ENCODE measurements at places on chromosomes 2 and 18.

- no peak for DNase-seq
Measured at GRCh38 chr2:3264010-3264744, 113.4 kb downstream of the EIPR1 start.

GRCh38 chr2:170873035-170873692, 55.9 kb upstream of the GORASP2 start:
- peak; percentile 81 for DNase-seq

DNA sequence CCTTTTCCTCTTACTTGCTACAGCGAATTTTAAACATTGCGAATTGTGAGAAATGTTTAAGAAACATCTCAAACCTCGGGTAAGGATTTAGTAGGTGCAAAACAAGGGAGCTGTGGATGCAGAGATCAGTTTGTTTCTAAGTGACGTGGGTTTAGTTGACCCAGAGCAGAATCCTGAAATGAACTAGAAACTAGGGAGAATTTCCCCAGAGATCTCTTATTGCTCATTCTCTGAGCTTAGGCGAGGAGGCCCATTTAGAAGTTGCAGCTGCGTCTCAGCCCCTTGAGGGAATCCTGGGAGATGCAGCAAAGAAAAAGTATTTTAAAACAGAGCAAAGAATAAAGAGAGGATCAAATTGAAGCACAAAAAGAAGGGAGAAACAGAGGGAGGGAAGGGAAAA, 29.3 kb downstream of the FAM124B start:
- DNase-seq, result no peak

DNA sequence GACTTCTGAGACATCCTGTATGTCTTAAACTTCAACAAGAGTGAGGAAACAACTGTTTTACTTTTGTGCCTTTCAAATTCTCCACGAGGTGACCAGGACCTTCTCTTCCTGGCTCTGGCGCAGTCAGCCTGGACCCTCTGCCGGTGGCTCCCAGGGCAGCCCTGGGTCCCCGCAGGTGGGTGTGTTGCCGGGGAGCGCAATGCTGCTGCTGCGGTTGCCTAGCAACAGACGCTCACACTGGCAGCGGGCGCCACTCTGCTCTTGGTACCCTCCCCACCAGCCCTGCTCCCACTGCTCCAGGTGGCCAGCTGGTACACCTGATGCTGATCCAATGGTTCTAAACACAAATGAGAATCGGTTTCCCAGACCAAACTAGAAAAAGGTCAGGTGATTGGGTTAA, 58.7 kb downstream of the GNAL start:
- no peak for DNase-seq

DNA sequence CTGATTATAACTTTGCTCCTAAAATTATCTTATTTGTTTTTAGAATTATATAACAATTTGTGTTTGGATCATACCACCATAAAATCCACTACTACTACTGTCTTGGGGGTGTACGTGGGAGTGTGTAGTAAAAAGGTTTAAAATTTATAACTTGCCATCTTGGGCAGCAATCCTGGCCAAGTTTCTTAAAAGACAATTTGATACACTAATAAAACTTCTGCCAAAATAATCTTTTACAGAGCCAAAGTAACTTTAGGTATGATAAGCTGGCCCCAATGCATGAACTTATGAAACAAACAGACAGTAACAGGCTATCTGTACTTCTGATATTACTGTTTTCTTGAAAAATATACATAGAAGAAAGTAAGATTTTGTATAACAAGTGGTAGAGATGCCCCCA, 11.3 kb upstream of the UBE2E3 start:
- no peak for DNase-seq

GRCh38 chr2:230955163-230955737, 30.2 kb upstream of the GPR55 start:
- DNase-seq, result no peak

DNA sequence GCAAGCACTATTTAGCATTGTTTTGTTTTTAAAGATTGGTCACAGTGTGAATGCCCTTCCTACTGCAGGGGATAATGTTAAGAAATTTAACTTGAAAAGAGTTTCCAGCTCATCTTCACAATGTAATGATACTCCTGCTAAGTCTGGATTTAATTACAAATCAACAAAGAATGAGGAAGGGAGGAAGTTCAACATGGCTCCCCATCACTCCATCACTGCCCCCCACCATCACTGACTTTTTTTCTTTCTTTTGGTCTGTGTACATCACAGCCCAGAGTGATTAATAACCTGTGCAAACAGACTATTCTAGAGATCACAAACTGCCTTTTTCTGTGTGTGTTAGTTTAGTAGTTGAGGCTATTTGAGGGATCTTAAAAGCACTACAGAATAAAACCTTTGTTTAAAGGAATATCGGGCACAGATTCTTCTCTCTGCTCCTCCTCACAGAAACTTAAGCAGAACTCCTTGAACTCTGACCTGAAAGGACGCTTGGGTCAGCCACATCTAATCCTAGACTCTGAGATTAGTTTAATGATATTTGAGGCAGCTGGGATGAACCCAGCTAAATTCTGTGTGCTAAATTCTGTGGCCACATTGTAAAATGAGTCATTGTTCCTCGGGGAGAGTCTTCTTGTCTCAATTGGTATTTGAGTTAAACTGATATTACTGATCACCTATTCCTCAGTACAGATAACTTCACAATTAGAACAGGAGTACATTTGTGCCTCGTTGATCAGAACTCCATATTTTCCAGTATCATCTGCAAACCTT, 47.8 kb downstream of the SATB2 start:
- no peak for DNase-seq

DNA sequence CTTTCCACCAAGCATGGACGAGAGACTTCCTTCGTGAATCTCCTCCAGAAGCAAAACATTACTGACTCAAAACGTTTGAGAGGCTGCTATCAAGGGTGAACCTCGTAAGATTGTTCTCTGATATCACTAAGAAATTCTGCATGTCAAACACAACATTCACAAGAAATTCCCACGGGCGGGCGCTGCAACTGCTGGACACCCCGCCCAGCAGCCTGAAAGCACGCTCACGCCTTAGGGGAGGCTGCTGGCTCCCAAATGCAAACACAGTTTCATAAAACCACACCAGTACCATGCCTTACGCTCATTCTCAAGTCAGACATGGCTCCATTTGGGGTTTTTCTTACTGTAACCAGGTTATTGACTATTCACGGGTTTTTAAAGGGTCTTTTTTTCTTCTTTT, 39.0 kb downstream of the MBP start:
- DNase-seq, result no peak

DNA sequence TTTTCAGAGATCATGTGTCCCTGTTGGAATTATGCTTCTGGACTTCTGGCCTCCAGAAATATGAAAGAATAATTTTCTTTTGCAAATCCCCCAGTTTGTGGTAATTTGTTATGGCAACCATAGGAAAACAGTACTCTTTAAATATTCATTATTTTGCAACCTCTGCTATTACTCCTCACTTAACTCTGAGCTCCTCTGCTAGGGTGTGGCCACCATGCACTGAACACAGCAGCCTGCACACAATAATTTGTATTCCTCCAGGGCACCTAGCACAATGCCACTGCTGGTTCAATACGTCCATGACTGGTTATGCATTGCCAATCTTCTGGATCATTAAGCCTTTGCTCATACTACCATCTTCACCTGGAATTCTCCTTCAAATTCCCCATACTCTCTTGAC, 232.0 kb downstream of the CNTNAP5 start:
- DNase-seq, result no peak

DNA sequence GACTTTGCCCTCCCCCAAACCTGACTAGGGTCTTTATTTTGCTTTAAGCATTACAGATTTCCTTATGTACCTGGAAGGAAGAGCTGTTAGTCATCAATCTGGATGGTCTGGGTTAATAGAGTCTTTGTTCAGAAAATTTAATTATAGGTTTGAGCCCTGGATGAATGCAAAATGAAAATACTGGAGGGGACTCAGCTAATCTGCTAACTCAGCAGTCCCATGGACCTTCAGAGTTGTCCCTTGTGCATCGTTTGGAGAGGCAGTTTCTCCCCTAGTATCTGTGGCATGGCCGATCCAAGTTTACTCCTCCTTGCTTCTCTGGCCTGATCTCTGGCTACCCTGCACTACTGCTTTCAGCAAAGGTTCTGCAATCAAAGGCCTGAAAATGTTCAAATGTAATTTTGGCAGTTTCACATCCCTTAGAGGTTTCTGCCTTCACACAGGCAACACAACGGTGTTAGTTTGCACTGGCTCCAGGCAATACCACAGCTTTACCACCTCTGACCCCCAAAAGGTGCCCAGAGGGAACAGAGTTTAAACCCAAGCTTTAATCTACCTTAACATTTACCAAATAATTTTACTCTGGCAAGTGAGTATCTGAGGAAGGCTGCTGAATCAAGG, 134.3 kb downstream of the THADA start:
- DNase-seq, result no peak

DNA sequence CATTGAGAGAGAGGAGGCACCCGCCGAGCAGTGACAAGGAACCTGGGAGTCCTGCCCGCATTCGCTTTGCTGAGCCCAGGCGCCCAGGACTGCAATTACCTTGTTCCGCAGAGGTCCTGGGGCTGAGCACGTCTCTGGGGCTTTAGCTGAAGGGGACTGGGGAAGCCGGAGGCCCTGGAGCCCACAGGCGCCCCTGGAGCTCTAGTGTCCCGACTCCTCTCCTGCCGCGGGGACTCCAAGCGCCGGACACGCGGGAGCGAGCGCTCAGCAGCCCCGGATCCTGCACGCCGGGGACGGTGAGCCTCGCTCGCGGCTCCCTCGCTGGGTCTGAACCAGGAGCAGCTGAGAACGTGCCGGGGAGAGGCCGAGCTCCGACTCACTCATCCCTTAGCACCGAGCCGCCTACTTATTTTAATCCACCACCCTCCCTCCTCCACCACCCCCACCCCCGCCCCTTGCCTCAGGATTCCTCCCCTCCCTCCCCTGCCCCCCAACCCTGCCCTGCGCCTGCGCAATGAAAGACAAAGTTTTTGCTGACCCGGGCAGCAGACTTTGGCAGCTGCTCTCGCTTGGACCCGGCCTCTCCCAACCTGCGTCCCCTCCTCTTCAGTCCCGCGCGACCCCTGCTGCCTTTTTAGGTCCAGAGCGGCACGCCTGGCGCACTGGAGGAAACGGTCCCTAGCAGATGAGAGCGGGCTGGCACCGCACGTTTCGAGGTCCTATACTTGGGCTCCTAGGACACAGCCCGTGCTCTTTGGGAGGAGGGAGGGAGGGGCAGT, at the start of gene OSR1:
OSR1 (minus strand) TSS at position 382 of the 779 bp plus-strand sequence. CDS start 4,818 bp downstream, outside the sequence.
- DNase-seq, result peak; percentile 96

DNA sequence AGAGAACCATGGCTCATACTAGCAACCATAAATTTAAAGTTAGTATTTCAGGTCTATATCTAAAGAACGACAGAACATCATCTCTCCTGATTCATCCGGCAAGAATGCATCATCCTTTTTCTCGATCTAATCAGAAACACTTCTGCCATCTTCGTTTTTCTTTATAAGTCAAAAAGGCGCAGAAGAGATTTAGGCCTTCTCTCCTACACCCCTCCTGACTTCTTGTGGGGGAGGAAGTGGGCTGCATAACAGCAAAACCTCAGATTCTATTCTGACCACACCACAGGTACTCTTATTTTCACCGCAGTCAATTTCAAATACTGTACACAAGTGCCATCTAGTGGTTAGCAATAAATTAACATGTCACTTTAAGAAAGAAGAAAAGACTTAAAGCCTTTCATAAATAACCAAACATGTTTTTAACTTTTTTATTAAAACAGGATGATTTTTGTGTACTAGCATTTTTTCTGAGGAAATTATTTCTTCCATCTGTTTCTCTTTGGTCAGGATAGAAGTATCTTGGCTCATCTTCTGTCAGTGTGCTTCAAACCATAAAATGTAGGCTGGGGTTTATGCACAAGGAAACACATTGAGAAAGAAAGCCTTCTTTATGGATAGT, 48.4 kb upstream of the PIK3C3 start:
- DNase-seq, result peak; percentile 62

All from lung (tissue), 17 donors.